HFFc6 (cell line): ENCODE measurements at places on chromosomes 4 and X. TPM values are rescaled to one million over a fixed set of nuclear protein-coding genes. Genes with fewer than 3 reads are reported as not detected.

The ARHGEF9 gene
- total RNA-seq = 15.0 to 23.0 TPM (median 17.2 TPM) in 3 replicates

The ARHGAP4 gene
- total RNA-seq = 0.33 to 0.55 TPM (median 0.51 TPM) in 3 replicates

GRCh38 chr4:152628128-152628527 is 51.7 kb downstream of the TMEM154 start:
- H3K27me3 ChIP-seq = peaks cover 5% of the 10 kb centered on the region
- no peak overlapping the region for H3K4me3 ChIP-seq
- H3K36me3 ChIP-seq = no peaks in the 10 kb centered on the region
- no peak overlapping the region for H3K27ac ChIP-seq

- peaks cover 66% of the 10 kb centered on the region for H3K4me1 ChIP-seq
- no peak overlapping the region for H3K4me3 ChIP-seq
- no peaks in the 10 kb centered on the region for H3K36me3 ChIP-seq
- DNase-seq = no peak
Measured at GRCh38 chr4:38982361-38983095, 49.7 kb downstream of the TMEM156 start.
